Activated effector memory CD4-positive, alpha-beta T cell treated with Interleukin-2 at 50 U/mL for 16 hours (primary cell): ENCODE measurements at places on chromosomes 1 and 21.

DNA sequence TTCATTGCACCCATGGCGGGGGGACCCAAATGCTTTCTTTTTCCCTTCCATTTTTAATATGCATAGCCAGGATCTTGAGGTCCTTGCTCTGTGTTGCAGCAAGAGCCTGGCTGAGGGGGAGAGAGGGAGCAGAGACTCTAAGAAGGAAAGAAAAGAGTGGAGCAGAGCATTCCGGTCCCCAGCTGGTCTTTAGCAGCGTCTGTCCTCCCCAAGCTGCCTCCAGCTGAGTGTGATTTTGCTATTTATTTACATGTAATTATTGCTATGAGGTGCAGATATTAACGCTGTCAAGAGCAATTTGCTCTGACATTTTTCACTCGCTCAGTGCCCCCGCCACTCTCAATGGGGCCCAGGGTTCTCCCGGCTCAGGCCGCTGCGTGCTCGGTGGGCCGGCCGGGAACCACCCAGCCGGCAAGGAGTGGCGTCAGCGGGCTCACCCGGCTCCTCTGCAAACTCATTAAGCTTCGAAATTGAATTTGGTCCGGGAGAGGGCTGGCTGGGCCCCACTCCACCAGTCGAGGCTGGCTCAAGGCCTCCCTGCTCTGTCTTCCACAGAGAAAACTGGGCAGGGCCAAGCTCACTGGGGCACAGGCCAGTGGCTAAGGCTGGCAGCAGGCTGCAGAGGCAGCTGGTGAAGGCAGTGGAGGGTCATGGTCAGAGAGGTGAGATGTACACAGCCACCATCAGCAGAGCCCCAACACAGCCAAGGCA, 93.2 kb downstream of the PAX7 start:
- no peak for DNase-seq

DNA sequence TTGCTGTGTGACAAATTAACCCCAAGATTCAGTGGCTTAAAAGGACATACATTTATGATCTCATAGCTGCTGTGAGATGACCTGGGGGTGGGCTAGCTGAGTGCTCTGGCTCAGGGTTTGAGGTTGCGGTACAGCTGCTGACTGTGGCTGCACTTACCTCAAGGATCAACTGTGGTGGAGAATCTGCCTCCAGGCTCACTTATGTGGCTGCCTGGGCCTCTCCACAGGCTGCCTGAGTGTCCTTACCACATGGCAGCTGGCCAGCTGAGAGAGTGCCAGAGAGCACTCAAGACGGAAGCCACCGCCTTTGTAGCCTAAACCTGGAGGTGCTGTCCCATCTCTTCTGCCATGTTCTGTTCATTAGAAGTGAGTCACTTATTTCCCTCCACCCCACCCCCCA, 5.7 kb downstream of the LRRC71 start:
- no peak for DNase-seq

DNA sequence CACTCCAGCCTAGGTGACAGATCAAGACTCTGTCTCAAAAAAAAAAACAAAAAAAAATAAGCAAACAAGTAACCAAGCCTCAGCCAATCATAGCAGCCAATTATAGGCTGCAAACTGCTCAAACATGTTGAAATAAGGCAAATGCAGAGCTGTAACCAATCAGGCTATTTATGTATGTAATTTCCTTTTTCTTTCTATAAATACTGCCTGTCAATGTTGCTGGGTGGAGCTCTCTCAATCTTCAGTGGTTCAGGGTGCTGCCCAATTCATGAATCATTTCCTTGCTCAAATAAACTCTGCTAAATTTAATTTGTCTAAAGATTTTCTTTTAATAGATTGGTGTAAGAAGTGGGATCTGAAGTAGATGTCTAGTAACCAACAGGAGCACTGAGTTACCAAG, 11.6 kb upstream of the CD1D start:
- no peak for DNase-seq

- peak; percentile 60 for DNase-seq
Measured at GRCh38 chr1:53413175-53414001, 45.8 kb upstream of the DMRTB1 start.

DNA sequence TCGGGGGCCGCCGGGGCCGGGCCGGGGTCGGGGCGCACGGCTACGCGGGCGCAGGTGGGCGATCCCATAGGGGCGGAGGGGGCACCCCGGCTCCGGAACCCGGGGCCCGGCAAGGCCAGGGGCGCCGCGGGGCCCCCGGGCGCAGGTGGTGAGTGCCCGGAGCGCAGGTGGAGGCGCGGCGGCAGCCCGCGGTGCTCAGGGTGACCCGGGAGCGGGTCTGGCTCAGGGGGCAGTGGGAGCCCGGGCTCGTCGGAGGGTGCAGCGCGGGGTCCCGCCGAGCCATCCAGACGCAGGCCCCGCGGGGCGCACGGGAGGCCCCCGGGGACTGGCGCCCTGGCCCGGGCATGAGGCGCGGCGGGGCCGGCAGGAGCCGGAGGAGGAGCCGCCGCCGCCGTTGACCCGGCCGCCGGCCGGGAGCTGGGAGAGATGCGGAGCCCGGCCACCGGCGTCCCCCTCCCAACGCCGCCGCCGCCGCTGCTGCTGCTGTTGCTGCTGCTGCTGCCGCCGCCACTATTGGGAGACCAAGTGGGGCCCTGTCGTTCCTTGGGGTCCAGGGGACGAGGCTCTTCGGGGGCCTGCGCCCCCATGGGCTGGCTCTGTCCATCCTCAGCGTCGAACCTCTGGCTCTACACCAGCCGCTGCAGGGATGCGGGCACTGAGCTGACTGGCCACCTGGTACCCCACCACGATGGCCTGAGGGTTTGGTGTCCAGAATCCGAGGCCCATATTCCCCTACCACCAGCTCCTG, 489 bp downstream of the CELSR2 start:
- DNase-seq: no peak

GRCh38 chr1:85566890-85567289, 13.7 kb upstream of the CCN1 start:
- DNase-seq: no peak

DNA sequence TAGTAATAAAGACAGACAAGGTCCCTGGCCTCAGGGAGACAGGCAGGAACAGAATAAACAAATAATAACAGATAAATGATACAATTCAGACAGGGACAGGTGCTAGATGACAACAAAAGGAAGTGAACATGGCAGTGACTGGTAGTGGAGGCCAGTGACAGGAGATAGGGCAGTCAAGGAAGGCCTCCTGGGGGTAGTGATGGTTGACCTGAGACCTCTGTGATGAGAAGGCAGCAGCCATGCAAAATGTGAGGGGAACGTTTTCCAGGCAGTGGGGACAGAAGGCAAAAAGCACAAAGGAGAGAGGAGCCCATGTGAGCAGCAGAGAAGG, 18.5 kb downstream of the OPTC start:
- no peak for DNase-seq

DNA sequence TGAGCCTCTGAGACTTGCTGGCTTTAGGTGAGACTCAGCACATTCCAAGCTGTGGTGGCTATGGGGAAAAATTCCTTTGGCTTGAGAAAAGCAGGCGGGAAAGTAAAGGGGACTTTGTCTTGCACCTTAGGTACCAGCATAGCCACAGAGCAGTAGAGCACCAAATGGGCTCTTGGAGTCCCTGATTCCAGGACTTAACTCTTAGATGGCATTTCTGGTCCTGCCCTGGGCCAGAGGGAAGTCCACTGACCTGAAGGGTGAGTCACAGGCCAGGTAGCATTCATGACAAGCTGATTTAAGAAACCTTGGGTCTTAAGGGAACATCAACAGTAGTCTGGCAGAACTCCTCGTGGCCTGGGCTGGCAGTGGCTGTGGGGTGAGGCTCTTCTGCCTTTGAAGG, 344.7 kb downstream of the DUSP10 start:
- no peak for DNase-seq

DNA sequence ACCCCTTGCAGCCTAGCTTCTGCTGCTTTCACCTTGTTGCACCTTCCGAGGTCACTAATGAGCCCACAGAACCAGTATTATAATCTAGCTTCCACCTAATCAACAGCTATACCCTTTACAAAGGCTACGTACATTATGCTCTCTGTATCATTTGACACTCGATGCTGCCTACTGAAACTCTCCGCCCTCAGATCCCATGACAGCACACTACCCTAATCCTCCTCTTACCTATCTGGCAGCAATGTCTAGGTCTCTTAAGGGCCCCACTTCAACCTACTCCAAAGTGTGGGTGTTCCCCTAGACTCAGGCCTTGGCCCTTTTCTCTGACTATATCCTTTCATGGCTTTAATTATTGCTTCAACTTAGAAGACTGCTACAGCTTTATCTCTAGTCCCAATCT, 4.8 kb upstream of the MRPS21 start:
- no peak for DNase-seq

DNA sequence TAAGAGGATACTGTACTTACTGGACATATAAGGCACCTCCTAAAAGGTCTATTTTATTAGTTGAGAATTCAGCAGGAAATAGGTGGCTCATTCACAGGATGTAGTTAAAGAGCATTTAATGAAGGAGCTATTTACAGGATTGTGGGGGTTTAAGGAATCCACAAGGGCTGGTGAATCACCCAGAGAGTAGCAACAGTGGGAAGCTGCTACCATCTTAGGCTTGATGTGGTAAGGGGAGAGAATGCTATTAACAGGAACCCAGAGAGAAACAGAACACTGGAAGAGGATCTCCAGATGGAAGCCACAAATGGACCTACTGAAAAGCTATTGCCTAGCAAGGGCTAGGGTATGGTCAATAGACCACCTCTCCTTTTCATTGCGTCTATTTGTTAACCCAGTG, 52.0 kb upstream of the COL11A1 start:
- no peak for DNase-seq

DNA sequence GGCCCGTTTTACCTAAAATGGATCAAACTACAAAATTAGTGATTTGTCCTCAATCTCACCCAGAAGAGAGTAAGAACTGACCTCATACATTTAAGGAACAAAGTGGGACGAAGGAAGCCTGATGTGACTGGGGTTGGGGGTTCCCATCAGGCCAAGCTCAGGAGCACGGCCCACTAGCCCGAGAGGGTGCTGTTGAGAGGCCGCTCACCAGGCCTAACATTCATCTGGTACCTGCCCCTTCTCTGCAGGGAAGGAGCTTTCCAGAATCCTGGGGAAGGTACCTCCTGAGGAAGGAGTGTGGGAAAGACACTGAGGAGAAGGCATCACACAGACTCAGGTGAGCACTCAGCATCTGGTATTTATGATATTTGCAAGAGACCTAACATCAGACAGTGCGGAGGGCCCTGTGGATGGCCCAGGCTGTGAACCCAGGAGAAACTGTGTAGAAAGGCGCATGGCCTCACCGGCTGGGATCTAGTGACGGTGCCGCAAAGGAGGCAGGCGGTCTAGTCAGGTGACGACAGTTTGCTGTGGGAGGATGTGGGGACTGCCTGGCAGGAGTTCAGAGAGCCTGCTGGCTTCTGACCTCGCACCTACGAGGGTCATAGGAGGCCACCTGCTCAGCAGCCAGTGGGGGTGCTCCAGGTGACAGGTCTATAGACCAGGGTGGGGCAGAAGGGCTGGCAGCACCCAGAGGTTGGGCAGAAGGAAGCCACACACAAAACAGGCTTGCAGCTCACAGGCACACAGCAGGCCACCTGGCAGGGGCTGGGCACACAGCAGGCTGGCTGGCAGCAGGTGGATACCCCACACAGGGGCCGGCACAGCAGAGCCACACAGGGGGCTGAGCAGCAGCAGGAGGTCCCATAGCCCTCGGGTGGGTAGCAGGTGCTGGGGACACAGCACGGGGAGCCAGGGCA, 543 bp downstream of the KRTAP12-4 start:
- peak; percentile 64 for DNase-seq

GRCh38 chr1:96520579-96520947, 201.0 kb upstream of the PTBP2 start:
- DNase-seq: no peak

DNA sequence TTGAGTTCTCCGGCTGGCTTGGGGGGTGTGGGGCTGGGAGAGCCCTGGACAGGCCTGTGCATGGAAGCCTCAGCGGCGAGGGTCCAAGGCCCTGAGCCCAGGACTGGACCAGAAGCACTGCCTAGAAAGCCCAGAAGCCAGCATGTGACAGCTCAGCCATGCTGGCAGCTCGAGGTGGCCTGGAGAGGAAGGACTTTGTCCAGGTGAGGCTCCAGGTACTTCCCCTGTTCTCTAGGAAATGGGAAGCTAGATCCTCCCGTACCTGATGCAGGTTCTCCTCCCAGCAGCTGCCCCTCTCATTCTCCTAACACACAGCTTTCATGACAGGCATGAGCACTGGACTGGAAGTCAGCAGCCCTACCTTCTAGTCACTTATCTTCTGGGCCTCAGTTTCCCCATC, 6.4 kb downstream of the PADI3 start:
- DNase-seq: no peak

GRCh38 chr1:209106237-209106741, 477.2 kb upstream of the CAMK1G start:
- no peak for DNase-seq
